NCI-H1417 treated with DMSO at 0.1 percent for 48 hours (cell line): ENCODE measurements at places on chromosomes 16 and 17.

DNA sequence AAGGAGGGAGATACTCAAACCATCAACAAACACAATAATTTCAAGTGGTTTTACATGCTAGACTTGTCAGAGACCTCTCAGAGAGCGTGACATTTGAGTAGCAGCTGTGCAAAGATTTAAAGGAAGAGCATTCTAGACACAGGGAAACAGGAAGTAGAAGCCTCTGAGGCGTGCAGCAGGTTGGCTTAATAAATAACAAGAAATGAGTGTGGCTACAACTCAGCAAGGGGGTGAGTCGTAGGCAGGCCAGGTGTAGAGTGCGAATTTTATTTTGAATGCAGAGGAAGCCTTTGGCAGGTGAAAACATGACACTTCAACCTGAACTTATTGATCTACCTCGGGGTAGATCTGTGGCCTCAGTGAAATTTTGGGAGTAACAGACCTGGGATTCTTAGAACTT lies 73.2 kb upstream of the MRTFB start:
- no peak for DNase-seq

- no peak for DNase-seq
These were observed 500 bp downstream of the MAF start for GRCh38 chr16:79599837-79600637.

GRCh38 chr17:69428252-69428980 lies 13.9 kb downstream of the MAP2K6 start:
- no peak for DNase-seq

GRCh38 chr17:10681866-10682446 lies 15.4 kb downstream of the SCO1 start:
- DNase-seq, result no peak

- DNase-seq, result no peak
These were observed 6.0 kb upstream of the TNFRSF13B start for GRCh38 chr17:16977932-16978331.

DNA sequence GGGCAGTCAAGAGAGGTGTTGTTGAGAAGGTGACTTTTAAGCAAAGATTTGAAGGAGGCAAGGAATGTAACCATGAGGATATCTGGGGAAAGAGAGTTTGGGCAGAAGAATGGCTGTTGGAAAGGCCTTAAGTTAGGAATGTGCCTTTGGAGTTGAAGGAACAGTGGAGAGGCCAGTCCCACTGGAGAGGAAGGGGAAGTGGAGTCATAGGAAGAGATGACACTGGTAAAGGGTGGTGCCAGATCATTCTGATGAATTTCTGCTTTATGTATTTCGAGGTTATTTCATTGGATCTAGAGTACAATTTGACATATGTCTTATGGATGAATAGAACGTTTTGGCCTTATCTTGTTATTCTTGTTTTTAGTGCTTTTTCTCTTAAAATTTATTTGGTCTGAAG lies 93.5 kb downstream of the WWP2 start:
- DNase-seq, result no peak

DNA sequence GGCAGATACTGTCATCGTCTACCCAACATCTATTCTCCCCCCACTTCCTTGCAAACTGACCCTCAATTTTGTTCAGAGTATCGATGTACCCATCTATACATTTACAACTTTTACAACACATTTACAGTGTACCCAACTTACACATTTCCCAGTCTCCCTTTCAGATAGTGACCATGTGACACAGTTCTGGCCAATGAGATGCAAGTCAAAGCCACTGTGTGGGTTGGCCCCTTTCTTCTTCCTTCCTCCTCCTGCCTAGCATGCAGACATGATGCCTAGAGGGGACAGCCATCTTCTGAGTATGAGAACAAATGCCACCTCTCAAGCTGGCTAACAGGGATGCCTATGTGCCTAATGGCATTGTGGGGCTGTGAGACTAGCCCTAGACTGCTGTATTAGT lies 11.3 kb upstream of the NFAT5 start:
- DNase-seq, result no peak

- no peak for DNase-seq
These were observed 5.7 kb downstream of the E4F1 start for GRCh38 chr16:2229091-2229490.

- no peak for DNase-seq
These were observed 333.0 kb downstream of the SEC14L1 start for GRCh38 chr17:77473615-77474226.

- DNase-seq, result no peak
These were observed at the start of gene BCL6B for GRCh38 chr17:7022781-7023571. TSS of gene BCL6B (plus strand) at chr17:7023050. CDS start at chr17:7023672, 622 bp downstream.

GRCh38 chr17:49725452-49726130 lies 17.8 kb upstream of the SLC35B1 start:
- no peak for DNase-seq

- no peak for DNase-seq
These were observed 83.9 kb downstream of the SHISA6 start for GRCh38 chr17:11324846-11325420.

- DNase-seq, result no peak
These were observed 827 bp downstream of the CDK10 start for GRCh38 chr16:89687092-89687940.

GRCh38 chr17:27222515-27222914 lies 71.4 kb upstream of the WSB1 start:
- DNase-seq, result no peak

DNA sequence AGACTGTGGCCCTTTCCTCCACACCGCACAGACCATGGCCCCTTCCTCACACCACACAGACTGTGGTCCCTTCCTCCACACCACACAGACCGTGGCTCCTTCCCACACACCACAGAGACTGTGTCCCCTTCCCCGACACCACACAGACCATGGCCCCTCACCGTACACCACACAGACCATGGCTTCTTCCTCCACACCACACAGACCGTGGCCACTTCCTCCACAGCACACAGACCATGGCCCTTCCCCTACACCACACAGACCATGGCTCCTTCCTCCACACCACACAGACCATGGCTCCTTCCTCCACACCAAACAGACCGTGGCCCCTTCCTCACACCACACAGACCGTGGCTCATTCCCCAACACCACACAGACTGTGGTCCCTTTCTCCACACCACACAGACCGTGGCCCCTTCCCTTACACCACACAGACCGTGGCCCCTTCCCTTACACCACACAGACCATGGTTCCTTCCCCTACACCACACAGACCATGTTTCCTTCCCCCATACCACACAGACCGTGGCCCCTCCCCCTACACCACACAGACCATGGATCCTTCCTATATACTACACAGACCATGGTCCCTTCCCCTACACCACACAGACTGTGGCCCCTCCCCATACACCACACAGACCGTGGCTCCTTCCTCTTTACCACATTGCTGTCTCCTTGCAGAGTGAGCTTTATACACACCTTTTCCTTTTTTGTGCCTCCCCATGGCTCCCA lies 297.5 kb upstream of the FOXF1 start:
- no peak for DNase-seq

GRCh38 chr16:56324406-56324805 lies 100.9 kb downstream of the AMFR start:
- no peak for DNase-seq
